ENCODE measurements at places on chromosomes 12 and 14. TPM values are rescaled to one million over a fixed set of nuclear protein-coding genes. Genes with fewer than 3 reads are reported as not detected.

RPGRIP1 gene
- not detected for total RNA-seq

PLEKHG7 gene
- not detected for total RNA-seq

APOF gene
- total RNA-seq: not detected

MANSC4 gene
- total RNA-seq: not detected

MAPKAPK5 gene
- total RNA-seq: 25.7 TPM

PPP1R1A gene
- 37.9 TPM for total RNA-seq

SSPN gene
- total RNA-seq: 118 TPM

ALDH1L2 gene
- 3.6 TPM for total RNA-seq

TUNAR gene
- not detected for total RNA-seq

DNA sequence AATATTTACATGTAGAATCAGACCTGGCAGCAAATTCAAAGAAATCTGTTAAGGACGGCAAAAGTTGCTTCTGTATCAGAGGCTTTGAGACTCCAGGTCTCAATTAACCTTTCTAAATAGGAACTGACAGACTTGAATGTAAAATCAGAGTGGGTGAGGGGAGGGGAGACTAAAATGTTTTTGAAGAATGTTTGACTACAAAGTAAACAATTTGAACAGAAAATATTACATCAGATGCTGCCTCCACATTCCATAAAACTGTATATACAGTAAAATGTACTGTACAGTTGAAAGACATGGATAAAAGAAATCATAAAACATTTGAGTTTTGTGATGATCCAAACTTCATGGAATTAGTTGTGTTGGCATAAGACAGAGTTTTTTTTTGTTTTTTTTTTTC is 49.5 kb upstream of the POC1B start:
- no peak for DNase-seq

GRCh38 chr12:130081117-130081805 is 81.0 kb upstream of the FZD10 start:
- DNase-seq: no peak

DNA sequence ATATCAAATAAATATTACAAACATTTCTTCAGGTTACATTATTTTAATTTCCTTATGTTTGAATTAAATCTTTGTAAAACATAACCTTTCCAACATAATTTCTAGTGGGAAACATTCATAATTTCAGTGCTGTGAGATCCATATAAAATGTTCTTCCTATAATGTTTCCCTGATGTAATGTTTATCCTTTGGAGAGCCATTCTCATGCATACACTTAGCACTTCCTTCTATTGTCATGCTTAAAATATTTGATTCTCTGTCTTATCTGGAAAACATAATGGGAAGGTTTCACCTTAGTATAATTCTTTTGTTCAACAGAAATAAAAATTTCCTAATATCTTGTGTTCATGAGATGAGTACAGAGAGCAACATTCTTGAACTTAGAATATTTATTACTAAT is 472.5 kb downstream of the ADAMTS20 start:
- DNase-seq: no peak

- DNase-seq: no peak
These were observed 270.9 kb downstream of the CACNA1C start for GRCh38 chr12:2323532-2324255.

DNA sequence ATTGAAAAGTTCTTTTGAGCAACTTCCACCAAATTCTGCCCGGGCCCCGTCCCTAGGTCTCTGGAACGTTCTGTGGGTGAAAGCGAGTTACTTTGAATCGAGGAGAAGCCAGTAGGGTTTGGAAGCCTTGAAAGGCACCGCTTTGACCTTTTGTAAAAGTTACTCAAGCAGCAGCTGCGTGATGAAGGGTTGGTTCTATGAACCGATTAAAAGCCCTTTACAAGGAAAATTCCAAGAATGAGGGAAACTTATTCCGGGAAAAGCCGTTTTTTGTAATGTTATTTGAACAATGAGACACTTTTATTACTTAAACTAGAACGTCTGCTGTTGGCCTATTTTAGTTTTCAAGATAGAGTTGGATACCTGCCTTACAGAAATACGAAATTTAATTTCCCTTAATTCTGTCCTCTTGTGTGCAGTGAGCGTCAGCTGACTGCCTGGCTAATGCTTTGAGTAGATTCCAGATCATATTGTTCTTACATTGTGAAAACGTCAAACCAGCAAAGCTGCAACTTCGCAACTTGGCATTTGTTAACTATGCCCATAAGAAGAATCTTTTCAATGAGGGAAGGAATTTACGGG is 906 bp downstream of the LARP4 start:
- no peak for DNase-seq

DNA sequence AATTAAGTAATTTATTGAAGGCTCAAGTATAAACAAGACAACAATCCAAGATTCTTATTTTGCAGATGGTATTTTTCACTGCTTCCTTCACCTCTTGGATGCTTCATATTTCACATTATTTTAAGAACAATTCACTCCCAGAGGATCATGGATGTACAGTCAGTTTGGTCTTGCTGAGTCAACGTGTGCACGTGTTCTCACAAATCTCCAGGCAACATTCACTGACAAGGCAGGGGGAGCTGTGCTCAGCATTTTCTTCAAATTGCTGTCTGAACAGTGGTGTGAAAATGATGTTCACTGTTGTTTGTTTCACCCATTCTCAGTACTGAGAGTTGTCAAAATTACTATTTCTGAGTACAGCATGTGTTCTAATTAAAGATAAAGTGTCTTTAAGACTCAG is 118.3 kb upstream of the SLC38A4 start:
- DNase-seq: no peak

DNA sequence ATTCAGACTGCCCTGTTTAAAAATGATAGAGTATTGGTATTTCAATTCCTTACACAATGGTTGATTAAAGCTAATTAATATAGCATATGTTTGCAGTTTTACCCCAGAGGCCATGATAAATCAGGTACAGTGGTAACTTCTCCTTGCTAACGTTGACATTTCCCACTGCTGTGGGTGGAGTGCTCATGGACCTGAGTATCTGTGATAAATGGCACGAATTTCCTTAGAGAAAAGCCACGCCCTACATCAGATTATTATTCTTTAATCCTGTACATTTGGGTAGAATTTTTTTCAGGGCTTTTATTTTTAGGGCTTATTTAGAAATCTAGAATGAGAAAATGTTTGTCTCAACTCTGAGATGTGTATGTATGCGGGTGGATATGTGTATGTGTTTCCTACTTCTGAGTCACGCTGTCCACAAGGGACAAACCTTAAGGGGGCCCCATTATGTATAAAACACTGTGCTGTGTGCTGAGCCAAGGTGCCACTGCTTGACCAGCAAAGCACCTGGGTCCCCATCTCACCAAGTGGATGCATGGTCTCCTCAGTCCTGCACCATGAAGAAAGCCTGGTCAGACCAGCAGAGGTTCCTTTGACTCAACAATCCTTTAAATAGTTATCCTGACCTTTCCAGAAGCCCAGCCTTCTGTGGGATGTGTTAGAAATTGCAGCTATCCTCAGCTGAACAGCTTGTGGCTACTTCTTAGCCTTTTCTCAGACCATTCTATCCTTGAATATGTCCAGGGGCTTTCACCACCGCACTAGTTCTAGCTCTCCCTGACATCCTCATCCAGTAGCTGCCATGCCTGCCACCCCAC is 57.9 kb upstream of the STK38L start:
- no peak for DNase-seq

- DNase-seq: no peak
These were observed 13.2 kb upstream of the C1S start for GRCh38 chr12:7047306-7047705.

GRCh38 chr12:28870839-28871440 is 278.1 kb upstream of the FAR2 start:
- DNase-seq: no peak

DNA sequence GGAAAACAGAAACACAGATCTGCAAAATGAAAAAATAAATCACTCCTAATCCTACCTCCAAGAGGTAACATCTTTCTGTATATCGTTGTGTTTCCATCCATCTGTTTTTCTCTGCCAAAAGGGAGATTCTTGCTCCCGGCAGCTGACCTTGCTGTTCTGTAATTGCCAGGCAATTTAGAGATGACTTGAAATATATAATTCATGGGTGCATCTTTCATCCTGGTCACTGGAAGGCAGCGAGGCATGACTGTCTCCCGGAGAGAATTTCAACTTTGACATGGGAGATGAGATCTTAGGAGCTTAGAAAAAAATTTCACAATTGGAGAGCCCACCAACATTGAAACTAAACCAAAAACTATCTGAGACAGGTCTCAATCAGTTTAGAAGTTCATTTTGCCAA is 53.0 kb downstream of the WSCD2 start:
- no peak for DNase-seq

- no peak for DNase-seq
These were observed 1.8 kb downstream of the LRP6 start for GRCh38 chr12:12265035-12265434.

DNA sequence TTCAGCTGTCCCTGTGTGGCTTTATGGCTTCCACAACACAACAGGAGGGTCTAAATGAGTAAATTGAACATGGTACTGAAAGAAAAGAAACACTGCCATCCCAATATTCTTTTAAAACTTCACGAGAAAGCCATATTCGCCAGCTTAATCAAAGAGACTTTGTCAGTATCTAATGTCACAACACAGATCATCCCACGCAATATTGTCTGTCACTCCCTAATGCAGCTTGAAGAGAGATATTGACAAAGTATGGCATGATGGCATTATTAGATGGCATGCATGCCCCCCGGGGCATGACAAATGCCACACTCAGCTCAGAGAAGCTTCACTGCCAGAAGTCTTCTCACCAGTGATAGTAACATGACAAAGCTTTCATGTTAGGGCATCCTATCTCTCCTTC is 197.8 kb downstream of the TTC8 start:
- DNase-seq: no peak

DNA sequence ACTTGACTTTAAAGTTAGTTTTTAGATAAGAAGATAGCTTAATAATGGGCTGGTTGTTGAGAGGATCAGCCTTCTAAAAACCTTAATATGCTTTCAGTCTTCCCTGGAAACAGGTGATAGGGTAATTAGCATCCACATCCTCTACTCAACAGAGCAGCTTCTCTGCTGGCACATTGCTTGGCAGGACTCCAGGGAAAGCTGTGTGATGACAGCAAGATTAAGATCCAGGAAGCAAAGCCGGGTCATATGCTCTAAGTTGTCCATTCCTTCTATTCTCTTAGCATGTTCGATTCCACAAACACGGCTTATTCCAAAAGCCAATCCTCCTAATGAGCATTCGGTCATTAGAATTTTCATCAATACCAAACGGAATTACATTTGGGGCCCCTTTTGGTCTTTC is 87.0 kb downstream of the HMGA2 start:
- no peak for DNase-seq

- DNase-seq: no peak
These were observed 459 bp downstream of the PPFIBP1 start for GRCh38 chr12:27524494-27524835.

DNA sequence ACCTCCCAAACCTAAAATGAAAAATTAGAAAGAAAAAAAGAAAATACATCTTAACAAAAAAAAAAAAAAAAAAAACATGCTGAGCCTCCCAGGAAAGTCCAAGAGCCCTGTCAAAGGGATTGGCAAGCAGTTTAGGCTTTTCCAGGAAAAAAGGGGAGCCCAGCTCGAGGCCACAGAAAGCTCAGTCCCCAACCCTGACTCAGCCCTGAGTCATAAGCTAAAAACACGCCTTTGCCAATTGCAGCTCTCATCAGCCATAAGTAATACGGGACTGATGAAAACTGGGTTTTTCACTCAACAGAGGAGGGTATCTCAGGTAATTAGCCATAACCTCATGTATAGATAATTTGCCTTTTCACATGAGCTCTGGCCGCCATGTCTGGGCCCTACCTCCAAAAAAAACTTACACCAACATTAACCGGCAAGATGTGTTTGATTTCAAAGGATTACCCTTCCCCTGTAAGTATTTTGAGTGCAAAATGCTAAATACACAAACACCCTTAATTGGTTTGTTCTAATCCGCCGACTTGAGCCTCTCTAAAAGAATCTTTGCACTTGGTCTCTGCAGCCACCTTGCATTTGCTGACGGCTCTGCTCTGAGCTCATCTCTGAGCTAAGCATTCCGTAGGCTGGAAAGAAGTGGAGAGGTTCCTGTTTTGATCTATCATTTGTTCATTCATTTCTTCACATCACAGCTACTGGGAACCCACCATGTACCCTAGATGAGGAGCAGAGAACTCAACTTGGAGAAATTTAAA is 319.2 kb downstream of the BCL11B start:
- DNase-seq: peak; percentile 9

DNA sequence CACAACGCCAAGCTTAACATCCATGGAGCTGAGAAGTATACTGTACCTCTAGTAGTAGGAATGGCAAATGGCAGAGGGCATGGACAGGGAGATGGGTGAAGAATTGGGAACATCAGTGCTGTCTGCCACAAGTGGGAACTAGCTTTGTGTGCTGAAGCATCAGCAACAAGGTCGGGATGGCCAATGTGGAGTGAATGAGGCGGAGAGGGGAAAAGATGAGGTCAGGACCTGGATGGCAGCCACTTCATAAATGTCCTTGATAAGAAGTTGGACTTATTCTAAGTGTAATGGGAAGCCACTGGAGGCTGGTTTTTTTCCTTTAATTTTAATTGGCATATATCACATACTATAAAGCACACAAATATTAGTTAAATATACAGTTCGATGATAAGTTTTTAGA is 21.9 kb upstream of the CLMN start:
- no peak for DNase-seq

DNA sequence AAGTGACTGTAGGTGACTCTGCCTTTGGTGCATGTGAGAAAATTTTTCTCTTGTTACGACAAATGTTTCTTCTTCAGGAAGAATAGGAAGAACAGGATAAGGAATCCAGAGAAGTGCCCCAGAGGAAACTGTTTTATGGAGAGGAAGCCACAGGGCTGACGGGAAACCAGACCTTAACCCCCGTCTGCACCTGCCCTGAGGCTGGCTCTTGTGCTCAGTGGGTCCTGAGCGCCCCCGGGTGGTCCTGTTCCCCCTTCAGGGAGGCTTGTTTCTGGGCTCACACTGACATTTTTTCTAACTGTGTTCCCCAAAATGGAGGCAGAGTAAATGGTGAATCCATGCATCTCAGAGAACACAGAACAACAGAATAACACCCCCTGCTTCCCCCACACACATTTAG is 691.8 kb downstream of the TMEM121 start:
- no peak for DNase-seq

GRCh38 chr14:80310938-80311750 is 99.8 kb upstream of the DIO2 start:
- DNase-seq: no peak

DNA sequence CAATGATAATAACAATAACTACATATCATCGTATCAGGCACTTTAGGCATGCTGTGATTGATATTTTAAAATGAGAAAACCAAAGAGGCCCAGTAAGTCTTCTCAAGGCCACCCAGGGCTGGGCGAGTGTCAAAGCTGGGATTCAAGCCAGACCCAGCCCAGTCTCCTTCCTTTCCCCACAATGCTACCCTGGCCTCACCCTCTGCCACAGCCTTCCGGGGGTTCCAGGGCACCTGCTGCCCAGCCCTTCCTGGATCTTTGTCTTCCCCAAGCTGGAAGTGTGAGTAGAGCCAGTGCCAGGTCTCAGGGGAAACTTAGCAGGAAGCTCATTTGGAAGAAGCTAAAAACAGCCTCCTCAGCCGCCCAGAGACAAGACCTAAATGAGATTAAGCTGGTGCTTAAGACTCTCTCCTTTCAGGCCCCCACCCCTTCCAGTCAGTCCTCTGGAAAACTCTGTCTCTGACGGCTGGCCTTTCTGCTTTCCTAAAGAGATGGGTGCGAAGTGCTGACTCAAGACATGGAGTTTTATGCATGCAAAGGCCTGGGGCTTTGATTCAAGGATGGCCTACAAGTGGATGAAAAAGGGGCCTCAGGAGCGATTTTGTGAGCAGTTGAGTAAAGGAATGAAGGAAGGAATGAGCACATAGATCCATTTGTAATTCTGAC is 184.2 kb downstream of the KCNA5 start:
- DNase-seq: no peak

GRCh38 chr12:46409342-46409741 is 36.8 kb upstream of the SLC38A2 start:
- DNase-seq: no peak
